ENCODE measurements at places on chromosomes 6 and 20.
A peak's percentile ranks its signal among the peaks of the same experiment; 100 is the strongest.

DNA sequence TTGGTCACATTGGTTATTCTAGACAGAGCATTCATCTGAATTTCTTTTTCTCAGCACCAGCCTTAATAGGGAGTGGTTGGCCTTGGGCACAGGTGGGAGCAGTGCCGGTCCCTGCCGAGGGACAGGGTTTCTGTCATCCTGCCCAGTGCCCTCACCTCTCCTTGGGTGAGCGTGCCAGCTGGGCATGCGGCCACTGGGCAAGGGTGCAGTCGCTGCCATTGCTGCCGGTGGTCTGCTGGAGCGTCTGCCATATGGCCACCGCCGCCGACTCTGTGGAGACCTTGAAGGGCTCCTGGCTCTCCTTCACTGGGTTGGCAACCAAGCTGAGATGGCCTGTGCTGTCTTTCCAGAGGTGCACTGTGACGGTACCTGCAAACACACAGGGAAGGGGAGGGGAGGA is 16.4 kb upstream of the UQCC2 start:
- DNase-seq = no peak

DNA sequence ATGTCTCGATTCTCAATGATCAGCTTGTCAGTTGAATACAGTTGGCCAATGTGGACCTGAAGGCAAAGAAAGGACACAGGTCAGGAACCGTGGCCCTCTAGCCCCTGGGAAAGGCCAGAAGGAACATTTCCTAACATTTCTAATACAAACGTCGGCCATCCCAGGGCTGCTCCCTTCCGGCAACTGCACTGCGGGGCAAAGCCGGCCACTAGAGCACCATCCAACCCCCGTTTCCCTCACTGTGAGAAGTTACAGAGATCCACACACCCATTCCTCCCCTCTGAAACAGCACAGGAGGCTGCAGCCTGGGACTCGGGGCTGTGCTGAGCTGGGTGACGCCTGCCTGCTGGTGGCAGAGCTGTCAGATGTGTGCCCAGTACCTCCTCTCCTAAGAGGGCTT is 24.3 kb downstream of the PPP1R3G start:
- DNase-seq = no peak

- no peak for DNase-seq
Observed at GRCh38 chr6:12715437-12715836, 1.1 kb upstream of the PHACTR1 start.

DNA sequence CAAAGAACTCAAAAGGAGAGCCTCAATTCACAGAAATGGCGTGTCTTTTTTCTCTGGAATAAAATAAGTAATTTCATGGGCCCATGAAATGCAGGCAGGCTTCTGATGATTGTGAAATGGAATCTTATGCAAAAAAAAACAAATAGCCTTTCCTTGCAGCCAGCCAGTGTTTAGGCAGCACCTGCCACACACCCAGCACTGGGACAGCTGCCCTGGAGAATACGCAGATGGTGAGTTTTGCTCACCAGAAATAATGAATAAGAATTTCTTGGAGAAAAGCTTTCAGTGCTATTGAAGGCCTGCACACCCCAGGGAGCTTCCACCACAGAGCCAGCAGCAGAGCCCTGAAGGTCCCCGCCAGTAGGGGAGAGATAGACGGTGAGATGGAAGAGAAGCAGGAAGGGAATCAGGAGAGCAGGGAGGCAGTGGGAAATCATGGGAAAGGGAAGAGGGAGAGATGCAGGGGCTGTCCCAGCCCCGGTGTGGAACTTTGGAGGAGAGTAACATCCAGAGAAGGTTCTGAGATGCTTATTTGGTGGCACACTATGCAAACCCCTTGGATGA is 54.9 kb downstream of the PXDC1 start:
- no peak for DNase-seq

GRCh38 chr20:59322585-59323454 is 22.4 kb downstream of the EDN3 start:
- no peak for DNase-seq

DNA sequence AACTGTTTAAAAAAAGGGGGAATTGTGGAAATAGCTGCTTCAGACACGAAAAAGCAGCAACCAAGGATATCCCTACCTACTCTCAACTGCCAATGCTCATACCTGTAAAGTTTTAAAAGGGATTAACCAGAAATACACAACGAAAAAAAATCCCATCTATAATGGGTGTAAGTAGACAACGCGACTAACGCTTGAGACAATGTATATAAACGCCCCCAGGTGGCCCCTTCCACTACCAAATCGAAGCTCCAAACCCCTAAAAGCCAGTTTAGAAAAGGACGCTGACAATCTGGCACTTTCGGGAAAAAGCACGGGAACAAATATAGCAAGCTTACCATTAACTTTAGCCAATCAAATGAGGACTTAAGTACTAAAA is 94.5 kb upstream of the BTN3A2 start:
- DNase-seq = no peak

DNA sequence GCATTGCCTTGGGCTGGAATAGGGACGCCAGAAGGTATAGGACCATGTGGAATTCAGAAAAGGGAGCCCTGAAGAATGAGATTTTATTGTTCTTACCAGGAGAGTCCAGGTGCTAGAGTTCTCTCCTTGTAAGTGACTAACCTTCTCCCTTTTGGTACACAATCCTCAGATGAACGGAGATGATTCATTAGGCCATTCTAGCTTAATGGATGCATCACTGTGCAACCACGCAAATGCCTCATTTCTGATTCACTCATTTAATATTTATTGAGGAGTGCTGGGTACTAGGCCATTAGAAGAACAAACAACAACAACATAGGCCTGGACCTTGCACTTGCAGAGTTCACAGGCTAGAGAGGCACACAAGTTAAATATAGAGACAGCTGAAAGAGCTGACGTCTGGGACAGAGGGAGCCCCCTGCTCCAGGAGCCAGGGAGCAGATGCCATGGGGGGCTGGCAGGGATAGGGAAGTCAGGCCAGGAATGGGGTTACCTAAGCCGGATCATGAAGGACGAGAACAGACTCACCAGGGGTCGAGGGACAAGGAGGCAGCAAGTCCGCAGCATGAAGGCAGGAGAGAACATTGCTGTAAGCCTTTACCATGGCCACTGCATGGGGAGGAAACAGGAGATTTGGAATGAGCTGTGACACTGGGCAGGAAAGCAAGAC is 179.5 kb upstream of the AKAP12 start:
- DNase-seq = no peak

- no peak for DNase-seq
Observed at GRCh38 chr6:38239719-38240451, 399.8 kb downstream of the BTBD9 start.

- no peak for DNase-seq
Observed at GRCh38 chr6:105644073-105644489, 241.2 kb upstream of the PREP start.

- no peak for DNase-seq
Observed at GRCh38 chr6:1131285-1132079, 180.4 kb upstream of the FOXQ1 start.

GRCh38 chr20:47272893-47273590 is 83.5 kb downstream of the ZMYND8 start:
- DNase-seq = peak; percentile 13

DNA sequence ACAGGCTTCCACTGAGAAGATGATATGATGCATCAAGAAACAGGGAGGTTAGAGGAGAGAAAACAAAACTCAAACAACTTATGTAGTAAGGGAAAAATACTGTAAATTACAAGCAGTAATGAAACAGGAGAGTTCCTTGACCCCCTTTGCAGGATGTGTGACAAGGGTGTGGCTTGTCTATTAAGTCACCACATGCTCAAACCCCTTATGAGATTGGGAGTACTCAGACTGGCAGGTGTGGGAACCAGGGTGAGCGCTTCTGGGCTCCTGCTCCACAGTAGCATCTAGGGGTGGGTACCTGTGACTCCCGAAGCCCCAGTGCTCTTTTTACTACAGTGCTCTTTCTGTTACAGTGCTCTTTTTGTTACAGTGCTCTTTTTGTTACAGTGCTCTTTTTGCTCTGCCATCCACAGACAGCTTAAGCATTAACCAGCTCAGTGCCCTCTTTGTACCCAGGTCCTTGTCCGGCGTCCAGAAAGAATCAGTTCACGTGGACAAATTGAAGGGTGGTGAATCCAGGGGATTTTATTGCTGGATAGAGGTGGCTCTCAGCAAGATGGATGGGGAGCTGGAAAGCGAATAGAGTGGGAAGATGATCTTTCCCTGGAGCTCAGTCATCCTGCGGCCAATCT is 28.7 kb downstream of the OLIG3 start:
- DNase-seq = no peak

DNA sequence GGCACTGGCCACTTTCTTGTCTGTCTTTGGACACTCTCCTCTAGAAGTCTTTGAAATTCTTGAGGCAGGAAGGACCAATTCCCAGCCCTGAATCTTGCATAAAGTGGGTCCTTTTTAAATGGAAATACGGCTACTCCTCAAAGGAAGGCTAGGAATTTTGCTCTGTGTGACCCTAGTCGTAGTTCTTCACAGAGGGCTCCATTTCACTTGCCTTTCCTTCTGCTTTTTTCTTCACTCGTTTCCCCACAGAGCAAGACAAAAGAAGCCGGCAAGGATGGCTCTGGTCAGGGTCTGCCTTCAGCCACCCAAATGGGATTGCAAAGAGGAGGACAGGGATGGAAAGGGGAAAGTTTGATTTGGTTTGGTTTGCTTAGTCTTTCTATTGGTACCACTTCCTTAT is 25.8 kb downstream of the HLA-E start:
- no peak for DNase-seq

Data from stimulated activated CD8-positive, alpha-beta memory T cell treated with anti-CD3 and anti-CD28 coated beads, Interleukin-2, amount 100 ng/mL, for 1 hour (primary cell).